CD4-positive, alpha-beta memory T cell (primary cell): ENCODE measurements at places on chromosomes 5 and 9. TPM values are rescaled to one million over a fixed set of nuclear protein-coding genes. Genes with fewer than 3 reads are reported as not detected.

DNA sequence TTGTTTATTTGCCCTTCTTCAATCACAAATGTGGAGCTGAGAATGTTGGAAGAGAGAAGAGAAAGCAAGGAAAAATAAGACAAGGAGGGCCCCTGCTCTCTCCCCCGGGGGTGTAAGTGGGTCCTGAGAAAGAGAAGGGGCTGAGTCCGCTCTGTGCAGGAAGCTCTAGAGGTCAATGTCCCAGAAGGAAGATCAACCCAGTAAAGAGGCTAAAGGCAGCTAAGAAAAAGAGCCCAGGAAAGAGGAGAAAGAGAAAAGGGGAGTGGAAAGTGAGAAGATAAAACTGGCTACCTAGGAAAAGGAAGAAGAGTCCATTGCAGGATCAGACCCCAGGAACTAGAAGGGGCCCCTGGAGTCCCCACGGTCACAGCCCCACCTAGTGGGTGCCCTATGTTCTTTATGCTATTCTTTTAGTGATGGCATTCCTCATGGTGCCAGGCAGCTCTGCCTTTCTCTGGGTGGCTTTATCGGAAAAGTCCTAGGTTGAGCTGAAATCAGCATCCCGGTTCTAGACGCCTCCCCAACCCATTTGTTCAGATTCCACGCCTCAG, 583.4 kb downstream of the ACTL7B start:
- H3K27ac ChIP-seq: no peak overlapping the region
- no peak overlapping the region for H3K4me3 ChIP-seq
- no peaks in the 10 kb centered on the region for H3K36me3 ChIP-seq
- no peaks in the 10 kb centered on the region for H3K27me3 ChIP-seq

DNA sequence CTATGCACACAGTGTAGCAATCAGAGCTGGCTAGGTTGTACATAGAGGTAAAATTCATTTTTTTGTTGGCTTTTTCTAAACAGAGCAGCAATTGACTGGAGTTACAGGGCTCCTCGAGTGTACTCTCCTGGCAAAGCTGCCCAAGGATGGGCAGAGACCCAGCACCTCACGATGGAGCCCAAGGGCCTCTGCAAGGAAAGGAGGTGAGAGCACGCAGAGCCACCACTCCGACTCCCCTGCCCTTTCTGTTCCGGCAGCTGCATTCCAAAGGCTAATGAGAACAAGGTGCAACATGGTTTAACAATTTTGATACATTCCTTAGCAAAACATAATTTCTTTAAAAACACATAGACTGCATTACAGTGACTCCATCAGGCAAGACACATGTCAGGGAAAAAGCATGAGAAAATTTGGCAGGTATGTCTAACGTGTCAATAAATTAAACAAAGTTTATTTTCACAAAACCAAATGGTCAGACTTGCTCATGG, 47.5 kb downstream of the SAXO1 start:
- no peaks in the 10 kb centered on the region for H3K4me1 ChIP-seq
- no peak for DNase-seq
- no peaks in the 10 kb centered on the region for H3K36me3 ChIP-seq
- H3K27me3 ChIP-seq: no peaks in the 10 kb centered on the region
- no peak overlapping the region for H3K27ac ChIP-seq

The KIF24 gene
- 0.22 TPM for total RNA-seq

DNA sequence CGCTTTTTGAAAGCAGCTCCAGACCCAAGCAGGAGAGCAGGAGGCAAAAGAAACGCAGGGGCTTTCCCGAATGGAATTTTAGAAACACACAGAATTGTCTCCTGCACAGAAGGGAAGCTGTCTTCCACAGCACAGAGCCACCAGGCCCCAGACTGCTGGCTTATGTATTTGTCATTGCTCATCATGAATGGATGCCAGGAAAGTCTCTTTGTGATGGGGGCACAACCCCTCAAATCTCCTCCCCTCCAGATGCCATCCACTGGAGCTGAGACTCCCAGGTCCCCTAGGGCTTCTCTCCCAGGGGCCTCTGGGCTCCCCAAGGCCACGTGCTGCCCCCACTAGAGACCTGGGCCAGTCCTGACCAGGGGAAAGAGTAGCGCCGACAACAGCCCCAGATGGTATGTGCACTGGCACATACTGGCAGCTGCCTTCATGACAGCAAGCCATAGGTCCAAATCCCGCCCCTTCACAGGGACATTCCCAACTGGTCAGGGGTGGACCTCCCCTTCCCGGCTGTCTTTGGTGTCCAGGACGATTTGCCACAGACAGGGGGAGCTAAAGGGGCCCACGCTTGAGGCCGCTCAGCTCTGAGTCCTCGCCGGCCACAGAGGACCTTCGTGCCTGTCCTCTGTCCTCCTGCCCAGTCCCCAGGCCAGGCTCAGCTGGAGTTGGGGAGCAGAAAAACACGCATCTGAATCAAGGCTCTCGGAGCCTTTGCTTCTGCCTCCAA, 127.8 kb downstream of the KCNIP1 start:
- no peak overlapping the region for H3K27ac ChIP-seq
- H3K4me1 ChIP-seq: peaks cover 19% of the 10 kb centered on the region
- no peak for DNase-seq
- no peaks in the 10 kb centered on the region for H3K36me3 ChIP-seq

DNA sequence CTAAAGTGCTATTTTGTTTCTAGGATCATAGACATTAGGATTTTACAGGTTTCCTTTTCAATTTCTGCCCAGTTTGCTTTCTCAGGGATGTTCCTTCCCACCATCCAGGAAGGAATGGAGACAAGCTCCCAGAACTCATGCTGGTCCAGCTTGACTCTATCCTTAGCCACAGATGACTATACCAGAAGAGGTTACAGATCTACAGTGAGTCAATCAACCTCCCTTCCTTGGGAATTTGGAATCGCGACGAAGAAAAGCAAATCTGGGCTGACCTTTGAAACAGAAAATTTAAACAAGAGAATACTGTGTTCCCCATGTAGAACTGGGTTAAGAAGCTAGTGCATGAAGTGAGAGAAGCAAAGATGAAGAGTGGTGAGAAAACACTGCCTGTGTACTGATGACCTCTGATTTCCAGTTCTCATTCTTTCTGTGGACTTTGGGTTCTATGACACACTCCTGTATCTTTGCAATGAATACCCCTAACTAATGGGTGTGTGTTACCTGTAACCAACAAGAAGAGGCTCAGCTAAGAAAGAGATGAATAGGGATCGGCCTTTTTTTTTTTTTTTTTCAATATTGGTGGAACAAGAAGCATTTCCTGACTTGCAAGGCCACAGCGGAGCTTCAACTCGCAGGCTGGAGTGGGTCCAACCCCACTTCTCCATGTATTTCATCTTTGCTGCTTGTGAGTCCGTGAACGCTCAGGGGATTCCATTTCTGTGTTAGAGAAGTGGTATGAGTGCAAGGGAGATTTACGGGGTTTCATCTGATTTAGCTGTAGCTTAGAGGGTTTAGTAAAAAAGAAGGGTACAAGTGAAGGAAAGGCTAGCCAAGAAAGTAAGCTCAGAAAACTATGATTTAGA, 563.9 kb upstream of the CLINT1 start:
- H3K4me3 ChIP-seq: no peak overlapping the region
- no peaks in the 10 kb centered on the region for H3K27me3 ChIP-seq
- H3K27ac ChIP-seq: no peak overlapping the region
- H3K4me1 ChIP-seq: no peaks in the 10 kb centered on the region
- no peaks in the 10 kb centered on the region for H3K36me3 ChIP-seq
- no peak for DNase-seq
